ENCODE measurements at places on chromosomes 11 and 22.
A peak's percentile ranks its signal among the peaks of the same experiment; 100 is the strongest.

- DNase-seq = no peak
Measured at GRCh38 chr11:120794748-120795147, 229.2 kb upstream of the TBCEL start.

DNA sequence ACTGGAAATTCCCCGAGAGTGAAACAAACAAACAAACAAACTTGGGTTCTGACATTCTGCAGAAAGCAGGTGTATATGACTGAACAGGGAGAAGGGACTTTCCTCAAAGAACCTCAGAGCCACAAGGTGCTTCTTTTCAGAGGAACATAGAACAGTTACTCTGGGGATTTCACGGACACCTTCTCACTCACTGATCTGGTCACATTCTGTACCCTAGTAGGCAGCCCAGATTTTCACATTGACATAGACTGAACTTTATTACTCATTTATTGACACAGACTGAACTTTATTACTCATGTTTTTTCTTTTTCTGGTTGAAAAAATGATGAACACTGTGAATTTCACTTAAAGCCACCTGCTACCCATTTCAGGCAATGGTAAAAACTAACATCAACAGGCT is 263.0 kb downstream of the OPCML start:
- DNase-seq = no peak

DNA sequence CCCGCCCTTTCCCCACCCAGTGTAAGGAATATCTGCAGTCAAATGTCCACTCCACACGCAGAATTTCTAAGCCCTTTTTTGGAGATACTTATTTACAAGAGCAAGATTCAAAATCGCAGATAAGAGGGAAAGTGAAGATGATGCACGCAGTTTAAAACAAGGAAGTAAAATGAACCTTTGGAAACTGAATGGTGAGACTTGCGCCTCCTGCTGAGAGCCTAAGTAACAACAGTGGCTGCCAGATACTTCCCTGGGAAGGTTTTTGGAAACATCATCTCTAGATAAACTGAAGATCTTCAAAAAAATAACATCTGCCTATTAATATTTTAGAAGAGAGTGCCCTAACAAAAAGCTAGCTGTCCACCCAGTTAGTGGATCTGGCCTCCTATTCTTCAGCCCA is 963.1 kb upstream of the FAT3 start:
- DNase-seq = no peak

DNA sequence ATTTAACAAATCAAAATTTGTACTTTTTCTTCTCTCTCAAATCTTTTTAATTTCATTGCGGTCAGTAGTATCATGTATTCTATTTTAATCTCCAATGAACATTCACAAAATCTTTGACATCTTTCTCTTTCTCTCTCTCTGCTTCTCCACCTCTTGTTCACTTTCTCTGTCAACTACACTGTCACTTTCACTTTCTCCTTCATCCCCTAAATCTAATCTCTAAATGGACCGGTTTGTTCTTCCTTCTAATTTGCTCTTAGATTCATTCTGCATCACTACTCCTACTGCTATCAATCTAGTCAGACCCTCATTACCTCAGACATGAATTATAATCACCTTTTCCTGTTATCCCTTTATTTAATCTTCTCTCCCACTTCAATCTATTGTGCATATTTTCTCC is 18.6 kb downstream of the CCDC73 start:
- DNase-seq = no peak

DNA sequence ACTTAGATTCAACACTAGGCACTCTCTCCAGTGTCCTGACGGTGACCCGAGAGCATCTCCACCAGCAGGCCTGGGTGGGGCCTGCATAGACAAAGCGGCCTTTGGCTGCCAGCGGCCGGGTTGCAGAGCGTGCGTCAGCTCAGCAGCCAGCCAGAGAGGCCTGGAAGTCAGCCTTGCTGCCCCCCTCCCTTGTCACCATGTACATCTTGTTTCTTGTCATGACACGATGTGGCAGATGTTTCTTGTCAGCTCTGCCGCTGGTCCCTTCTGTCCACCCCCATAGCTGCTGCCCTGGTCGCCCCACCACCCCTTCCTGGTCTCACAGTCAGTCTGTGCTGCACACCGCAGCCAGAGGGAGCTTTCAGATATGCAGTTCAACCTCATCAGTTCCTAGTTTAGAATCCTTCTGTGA is 33.1 kb upstream of the CBX7 start:
- no peak for DNase-seq

GRCh38 chr11:1883346-1884302 is 8.1 kb downstream of the PRR33 start:
- no peak for DNase-seq

DNA sequence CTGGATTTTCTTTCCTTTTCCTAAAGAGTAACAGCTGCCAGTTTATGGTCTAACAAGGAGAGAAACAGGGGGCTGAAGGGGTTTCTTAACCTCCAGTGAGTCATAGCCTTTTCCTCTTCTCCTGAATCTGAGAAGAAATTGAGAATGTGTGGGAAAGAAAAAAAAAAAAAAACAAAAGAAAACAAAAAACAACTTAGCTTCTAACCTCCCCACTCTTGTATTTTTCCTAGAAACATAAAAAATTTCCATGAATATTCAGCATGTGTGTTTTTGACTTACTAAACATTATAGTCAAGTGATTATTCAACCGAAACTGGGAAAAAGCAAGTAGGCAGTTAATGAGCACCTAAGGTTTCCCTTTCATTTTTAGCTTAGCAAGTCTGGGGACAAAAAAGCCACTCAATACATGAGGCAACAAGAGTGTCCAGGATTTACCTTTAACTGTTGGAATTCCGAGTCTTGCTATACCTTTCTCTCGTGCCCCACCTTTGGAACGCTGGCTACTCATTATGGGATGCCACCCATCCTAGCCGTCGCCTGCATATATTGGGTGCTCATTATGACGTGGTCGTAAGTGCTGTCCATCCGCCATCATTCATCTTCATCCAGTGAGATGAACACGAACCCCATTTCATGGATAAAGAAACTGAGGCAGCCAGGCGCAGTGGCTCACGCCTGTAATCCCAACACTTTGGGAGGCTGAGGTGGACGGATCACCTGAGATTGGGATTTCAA is 2.4 kb downstream of the ASPHD2 start:
- no peak for DNase-seq

GRCh38 chr11:7436657-7437056 is 48.6 kb upstream of the OLFML1 start:
- no peak for DNase-seq

- peak; percentile 80 for DNase-seq
Measured at GRCh38 chr11:132858223-132858622, 674.1 kb downstream of the OPCML start.

DNA sequence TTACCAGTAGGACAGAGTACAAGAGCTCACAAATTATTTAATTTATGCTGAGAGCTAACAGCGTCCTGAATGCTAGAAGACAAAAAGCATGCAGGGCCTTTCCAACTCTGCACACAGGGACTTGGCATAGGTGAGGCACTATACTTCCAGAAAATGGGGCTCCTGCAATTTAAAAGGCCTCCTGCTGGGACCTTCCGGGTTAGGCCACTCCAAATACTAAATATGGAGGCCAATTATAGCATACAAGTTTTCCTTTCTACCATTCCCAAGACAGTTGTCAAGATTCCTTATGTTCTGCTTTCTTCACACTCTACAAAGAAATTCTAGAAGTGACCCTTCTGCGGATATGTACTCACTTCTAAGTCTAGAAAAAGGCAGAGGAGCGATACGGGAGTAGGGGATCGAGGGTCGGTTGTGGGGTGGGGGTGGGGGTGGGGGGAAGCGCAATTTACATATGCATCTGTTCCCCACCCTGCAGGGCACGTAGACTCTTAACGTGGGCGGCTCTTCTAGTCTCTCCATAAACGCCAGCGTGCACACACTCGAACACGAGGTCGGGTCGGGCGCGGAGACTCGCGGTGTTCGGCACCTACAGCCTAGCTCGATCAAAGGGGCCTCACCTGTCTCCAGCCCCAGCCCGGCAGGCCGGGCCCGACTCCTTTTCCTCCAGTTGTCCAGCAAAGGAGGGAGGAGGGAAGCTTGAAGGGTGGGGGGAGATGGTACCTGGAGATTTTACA is 728 bp downstream of the DCUN1D5 start:
- peak; percentile 55 for DNase-seq

DNA sequence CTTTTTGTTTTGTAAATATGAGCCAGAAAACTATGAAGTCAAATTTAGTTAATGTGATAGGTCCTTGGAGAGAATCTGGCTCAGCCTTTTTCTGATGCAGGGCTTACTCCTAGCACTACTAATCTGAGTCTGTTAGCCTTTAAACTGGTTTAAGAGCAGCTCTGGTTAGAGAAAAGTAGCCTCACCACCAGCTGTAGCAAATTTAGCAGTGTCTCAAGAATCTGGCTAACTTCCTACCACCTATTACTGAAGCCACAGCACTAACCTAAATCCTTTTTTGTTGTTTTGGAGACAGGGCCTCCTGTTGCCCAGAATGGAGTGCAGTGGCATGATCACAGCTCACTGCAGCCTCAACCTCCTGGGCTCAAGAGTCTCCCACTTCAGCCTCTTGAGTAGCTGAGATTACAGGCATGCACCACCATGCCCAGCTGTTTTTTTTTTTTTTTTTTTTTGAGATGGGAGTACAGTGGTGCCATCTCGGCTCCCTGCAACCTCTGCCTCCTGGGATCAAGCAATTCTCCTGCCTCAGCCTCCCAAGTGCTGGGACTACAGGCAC is 13.9 kb downstream of the RBM4B start:
- no peak for DNase-seq

DNA sequence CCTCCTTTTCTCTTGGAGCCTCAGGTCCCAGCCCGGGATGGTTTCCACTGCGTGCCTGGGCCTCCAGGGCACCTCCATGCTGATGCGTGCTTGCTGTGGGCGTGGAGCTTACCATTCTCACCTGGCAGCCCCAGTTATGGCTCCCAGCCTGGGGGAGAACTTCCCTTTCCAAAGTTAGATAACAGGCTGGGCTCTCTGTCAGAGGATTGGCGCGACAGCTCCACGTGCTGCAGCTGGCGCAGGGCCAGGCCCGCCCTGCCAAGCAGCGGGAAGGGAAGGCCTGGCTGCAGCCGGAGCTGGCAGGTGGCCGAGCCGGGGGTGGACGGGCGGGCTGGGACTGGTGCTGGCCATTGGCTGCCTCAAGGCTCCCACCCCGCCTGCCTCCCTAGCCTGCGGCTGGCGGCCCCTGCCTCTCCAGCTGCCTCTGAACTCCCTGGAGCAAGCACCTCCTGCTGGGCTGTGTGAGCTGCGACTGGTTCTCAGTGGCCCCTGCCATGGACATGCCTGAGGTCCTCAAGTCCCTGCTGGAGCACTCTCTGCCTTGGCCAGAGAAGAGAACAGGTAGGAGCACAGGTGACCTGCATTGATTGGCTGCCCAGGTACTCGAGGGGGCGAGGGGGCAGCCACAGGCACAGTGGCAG is 14.6 kb upstream of the TEF start:
- peak; percentile 80 for DNase-seq

GRCh38 chr11:111932611-111932950 is 4.6 kb upstream of the DIXDC1 start:
- DNase-seq = no peak

- no peak for DNase-seq
Measured at GRCh38 chr22:21683401-21683811, 17.6 kb downstream of the PPIL2 start.

Data from ELF-1 (cell line).